Activated naive CD4-positive, alpha-beta T cell treated with anti-CD3 and anti-CD28 coated beads for 36 hours (primary cell): ENCODE measurements at places on chromosomes 7 and 10. TPM values are rescaled to one million over a fixed set of nuclear protein-coding genes. Genes with fewer than 3 reads are reported as not detected.

Gene ZNF853
- 0.91 TPM for total RNA-seq

Gene CREB5
- 0.30 TPM for total RNA-seq

GRCh38 chr7:129664029-129665012, 52.8 kb downstream of the NRF1 start:
- no peak overlapping the region for H3K27ac ChIP-seq
- DNase-seq, result no peak
- peaks cover 4% of the 10 kb centered on the region for H3K4me1 ChIP-seq
- H3K27me3 ChIP-seq, result no peaks in the 10 kb centered on the region

GRCh38 chr10:98028168-98028770, 2.2 kb downstream of the CRTAC1 start:
- H3K4me3 ChIP-seq, result no peak overlapping the region
- peak; percentile 83 for DNase-seq
- H3K27me3 ChIP-seq, result peaks cover 55% of the 10 kb centered on the region

DNA sequence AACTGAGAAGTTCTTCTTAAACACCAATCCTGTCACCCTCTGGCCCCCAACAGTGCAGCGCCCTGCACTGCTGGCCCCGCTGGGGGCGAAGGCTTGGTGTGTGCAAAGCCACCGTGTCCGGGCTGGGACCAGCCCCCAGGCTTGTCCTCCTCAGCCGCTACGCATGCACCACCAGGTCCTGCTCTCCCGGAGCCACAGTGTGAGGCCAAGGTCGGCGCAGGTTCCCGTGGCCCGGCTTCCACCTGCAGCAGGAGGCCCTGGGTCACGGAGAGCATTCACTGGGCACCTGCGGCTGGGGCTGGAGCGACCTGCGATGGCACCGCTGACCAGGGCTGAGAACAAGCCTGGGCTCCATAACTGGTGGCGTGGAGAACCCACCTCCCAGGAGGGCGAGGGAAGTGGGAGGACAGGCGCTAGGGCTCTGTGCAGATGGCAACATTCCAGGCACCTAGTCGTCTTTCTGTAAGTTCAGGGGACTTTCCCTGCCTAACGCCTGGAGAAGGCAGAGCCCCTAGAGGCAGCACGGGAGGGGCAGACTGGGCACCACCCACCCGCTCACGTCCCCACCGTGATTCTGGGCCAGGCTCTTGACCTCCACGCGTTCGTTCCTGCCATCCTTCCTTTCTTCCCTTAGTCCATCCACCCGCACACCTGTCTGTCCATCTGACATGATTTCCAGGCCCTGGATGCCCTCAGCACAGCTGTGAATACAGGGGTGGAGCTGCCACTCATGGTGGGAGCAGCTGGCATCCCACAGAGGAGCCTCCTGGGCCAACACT, 271.6 kb downstream of the ELFN1 start:
- H3K36me3 ChIP-seq, result peaks cover 4% of the 10 kb centered on the region
- no peak for DNase-seq
- no peaks in the 10 kb centered on the region for H3K27me3 ChIP-seq
